ENCODE measurements at places on chromosomes 2 and 18. TPM values are rescaled to one million over a fixed set of nuclear protein-coding genes. Genes with fewer than 3 reads are reported as not detected.

The SKOR2 gene
- total RNA-seq = not detected

The PLB1 gene
- 1.2 TPM for total RNA-seq

The C1QL2 gene
- total RNA-seq = not detected

The NLRC4 gene
- total RNA-seq = not detected

The NT5DC4 gene
- not detected for total RNA-seq

The ASXL3 gene
- total RNA-seq = 0.13 TPM

All from aortic smooth muscle cell (primary cell).